ENCODE measurements at places on chromosomes 3 and 15. TPM values are rescaled to one million over a fixed set of nuclear protein-coding genes. Genes with fewer than 3 reads are reported as not detected.
A peak's percentile ranks its signal among the peaks of the same experiment; 100 is the strongest.

DNA sequence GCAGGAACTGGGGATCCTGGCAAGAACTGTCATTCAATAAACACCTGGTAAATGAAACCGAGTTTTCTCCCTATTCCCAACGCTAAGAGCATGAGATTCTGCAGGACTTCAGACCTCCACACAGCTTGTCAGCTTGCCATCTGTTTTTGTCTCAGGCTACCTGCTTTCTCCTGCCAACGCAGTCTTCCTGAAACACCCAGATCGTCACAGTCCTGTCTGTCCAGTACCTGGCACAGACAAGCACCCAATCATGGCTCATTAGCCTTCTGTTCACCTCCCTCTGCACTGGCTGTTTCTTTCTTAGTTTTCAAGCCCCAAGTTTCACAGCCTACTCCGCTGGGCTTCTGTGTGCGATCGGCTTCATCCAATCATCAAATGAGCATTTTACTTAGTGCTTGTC lies 5.0 kb downstream of the SLC12A8 start:
- no peak for DNase-seq
- peaks cover 11% of the 10 kb centered on the region for H3K27me3 ChIP-seq
- no peak overlapping the region for H3K4me3 ChIP-seq
- peaks cover 5% of the 10 kb centered on the region for H3K4me1 ChIP-seq
- H3K27ac ChIP-seq, result no peak overlapping the region

DNA sequence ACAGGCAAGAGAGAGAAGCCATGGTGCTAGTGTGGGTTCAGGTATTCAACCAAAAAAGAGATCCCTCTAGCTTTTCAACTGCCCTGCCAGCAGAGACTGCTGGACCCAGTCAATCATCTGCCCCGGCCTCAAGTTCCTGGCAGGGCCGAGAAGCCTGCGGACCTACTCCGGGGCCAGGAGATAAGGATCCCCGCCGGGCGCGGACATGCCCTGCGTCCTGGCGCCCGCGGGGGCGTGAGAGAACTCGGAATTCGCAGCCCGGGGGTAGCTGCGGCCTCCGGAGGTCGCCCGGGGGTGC lies 821 bp upstream of the MAGI1 start:
- no peaks in the 10 kb centered on the region for H3K27me3 ChIP-seq
- H3K36me3 ChIP-seq, result no peaks in the 10 kb centered on the region

The UTS2B gene
- total RNA-seq, result not detected

The SLC12A8 gene
- total RNA-seq, result not detected

DNA sequence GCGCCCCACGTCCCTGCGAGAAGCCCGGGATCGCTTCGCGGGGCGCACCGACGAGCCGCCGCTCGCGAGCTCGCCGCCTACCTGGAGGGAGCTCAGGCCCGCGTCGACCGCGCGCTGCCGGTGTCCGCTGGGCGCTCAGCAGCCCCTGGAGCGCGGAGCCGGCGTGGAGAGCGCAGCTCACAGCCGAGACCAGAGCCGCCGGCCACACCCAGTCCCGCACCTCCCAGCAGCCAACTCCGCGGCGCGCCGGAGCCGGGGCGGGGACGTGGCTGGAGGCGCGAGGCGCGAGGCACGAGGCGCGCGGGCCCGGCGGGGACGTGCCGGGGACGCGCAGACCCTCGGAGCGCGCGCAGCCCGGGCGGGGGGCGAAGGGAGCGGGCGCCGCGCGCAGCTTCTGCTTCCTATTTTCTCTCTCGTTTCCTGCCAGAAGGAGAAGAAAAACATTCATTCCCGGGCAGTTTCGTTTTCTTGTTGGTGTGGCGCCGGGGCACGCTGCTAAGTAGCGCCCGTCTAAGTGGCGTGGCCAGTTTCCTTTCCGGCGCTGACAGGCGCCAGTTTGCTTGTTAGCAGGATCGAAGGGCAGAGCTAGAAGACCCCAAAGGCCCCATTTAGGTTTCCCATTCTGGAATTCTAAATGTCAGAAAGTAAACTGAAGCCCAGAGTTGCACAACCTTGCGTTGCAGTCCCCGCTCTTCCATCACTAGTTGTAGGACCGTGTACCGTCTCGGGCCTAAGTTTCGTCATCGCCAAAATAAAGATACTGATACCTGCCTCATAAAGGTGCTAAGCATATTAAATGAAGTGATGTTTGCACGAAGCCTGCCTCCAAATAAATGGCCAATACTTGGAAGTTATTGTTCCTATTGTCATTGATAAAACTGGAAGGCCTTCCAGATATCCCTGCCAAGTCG lies at the start of gene GNB4:
GNB4 (minus strand) TSS at position 206 of the 911 bp plus-strand sequence. CDS start 25,270 bp downstream, outside the sequence.
- DNase-seq, result peak; percentile 43
- H3K27ac ChIP-seq, result peak within 1 kb of the TSS; percentile 61
- H3K36me3 ChIP-seq, result no peaks in the 10 kb centered on the region
- H3K4me1 ChIP-seq, result peaks cover 19% of the 10 kb centered on the region
- peak within 1 kb of the TSS; percentile 68 for H3K4me3 ChIP-seq
- H3K27me3 ChIP-seq, result no peaks in the 10 kb centered on the region

The PYGO1 gene
- total RNA-seq, result 35.1 TPM

DNA sequence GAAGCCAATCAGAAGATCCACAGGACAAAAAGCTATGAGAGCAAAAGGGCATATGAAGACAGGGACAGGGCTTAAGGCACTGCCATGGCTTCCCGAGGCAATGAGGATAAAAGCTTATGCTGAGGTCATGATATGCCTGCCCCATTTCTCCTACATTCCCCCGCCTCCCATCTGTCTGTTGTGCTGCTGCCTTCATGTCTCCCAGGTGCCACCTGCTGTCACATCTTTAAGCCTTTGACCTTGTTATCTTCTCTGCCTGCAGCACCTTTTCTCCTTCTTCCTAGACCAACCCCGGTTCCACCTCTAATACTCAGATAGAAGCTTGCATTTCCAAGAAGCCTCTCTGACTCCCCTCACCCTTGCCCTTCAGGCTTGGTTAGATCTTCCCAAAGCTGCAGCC lies 213.8 kb downstream of the ARRDC4 start:
- no peak for DNase-seq
- H3K4me3 ChIP-seq, result no peak overlapping the region
- H3K4me1 ChIP-seq, result no peaks in the 10 kb centered on the region
- no peaks in the 10 kb centered on the region for H3K36me3 ChIP-seq

DNA sequence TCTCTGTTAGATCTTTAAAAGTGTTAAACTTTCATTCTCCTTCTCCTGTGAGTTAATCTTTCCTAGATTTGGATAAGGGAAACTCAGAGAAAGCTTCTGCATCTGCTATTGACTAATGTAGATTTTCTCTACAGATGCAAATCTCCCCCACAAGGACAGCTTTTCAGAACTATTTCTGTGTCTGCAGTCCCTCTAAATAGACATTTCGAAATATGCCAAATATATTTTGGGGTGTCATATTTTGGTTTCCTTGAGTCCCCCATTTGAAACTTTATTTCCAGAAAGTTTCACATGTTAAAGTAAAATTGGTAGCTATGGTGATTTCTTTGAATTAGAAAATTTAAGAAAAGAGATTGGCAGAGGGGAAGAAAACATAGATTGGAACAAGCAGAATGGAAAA lies 852.3 kb upstream of the ALCAM start:
- no peak for DNase-seq
- no peak overlapping the region for H3K4me3 ChIP-seq
- no peaks in the 10 kb centered on the region for H3K4me1 ChIP-seq
- no peak overlapping the region for H3K27ac ChIP-seq

DNA sequence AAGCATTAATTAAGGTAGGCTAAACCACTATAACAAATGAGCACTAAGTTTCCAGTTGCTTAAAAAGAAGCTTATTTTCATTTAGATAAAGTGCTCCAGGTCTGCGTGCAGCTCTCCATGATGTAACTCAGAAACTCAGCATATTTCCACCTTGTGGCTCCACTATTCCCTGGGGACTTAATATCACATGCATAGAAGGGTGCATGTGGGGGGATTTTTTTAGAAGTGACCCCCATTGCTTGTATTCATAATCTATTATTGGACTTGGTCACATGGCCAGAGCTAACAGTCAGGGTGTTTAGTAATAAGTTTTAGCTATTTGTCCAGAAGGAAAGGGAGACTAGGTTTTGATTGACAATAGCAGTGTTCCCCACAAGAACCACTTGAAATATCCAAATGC lies 86.8 kb downstream of the TMCO5A start:
- no peak for DNase-seq
- no peaks in the 10 kb centered on the region for H3K27me3 ChIP-seq
- no peak overlapping the region for H3K27ac ChIP-seq
- H3K4me3 ChIP-seq, result no peak overlapping the region
- no peaks in the 10 kb centered on the region for H3K4me1 ChIP-seq

GRCh38 chr15:80880086-80880485 lies 100.9 kb downstream of the CEMIP start:
- no peak for DNase-seq
- no peaks in the 10 kb centered on the region for H3K4me1 ChIP-seq
- H3K36me3 ChIP-seq, result no peaks in the 10 kb centered on the region
- H3K27me3 ChIP-seq, result no peaks in the 10 kb centered on the region

The STRIT1 gene
- 1,273 TPM for total RNA-seq

DNA sequence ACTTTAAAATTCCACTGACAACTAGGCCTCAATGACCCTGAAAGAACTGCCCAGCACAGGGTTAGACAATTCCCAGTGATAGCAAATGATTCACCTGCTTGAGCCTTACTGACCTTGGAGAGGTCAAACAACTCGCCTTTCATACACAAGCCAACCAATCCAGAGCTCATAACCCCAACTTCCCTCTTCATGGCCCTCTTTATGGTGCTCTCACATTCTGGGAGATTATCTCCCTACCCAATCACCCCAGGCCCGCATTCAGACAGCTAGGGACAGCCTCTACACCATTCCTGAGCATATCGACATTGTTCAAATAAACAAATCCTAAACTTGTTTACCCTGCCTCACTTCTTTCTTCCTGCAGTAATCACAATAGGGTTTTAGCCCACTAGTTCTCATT lies 32.2 kb upstream of the COLQ start:
- no peak overlapping the region for H3K27ac ChIP-seq
- no peaks in the 10 kb centered on the region for H3K27me3 ChIP-seq
- DNase-seq, result peak; percentile 25
- peaks cover 3% of the 10 kb centered on the region for H3K4me1 ChIP-seq

The FBXL22 gene
- total RNA-seq, result 0.89 TPM

The ALPK3 gene
- total RNA-seq, result 319 TPM

The GOLGA8T gene
- total RNA-seq, result not detected

The SMCO1 gene
- 0.46 TPM for total RNA-seq

The GOLGA6B gene
- not detected for total RNA-seq

- no peak overlapping the region for H3K4me3 ChIP-seq
- H3K27ac ChIP-seq, result no peak overlapping the region
- H3K27me3 ChIP-seq, result no peaks in the 10 kb centered on the region
- no peaks in the 10 kb centered on the region for H3K36me3 ChIP-seq
- H3K4me1 ChIP-seq, result no peaks in the 10 kb centered on the region
- no peak for DNase-seq
Observed at GRCh38 chr3:151096716-151097115, 11.3 kb downstream of the MED12L start.

DNA sequence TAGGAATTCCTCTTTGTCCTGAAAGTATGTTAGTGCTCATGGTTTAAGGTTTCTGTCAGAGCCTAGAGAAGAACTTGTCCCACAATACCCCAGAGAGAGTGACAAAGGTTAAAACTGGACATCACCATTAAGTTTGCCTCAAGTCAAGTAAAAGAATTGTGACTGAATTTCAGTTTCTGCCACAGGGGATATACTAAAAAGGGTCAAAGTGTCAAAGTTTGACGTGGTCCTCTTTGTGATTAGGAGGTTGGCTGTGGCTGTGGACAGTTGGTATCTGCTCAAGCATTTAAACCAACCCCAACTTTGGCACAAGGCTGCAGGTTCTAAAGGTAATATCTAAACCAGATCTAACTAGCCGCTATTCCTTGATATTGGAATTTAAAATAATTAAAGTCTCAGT lies 26.1 kb downstream of the FMN1 start:
- H3K4me3 ChIP-seq, result no peak overlapping the region
- no peaks in the 10 kb centered on the region for H3K4me1 ChIP-seq
- H3K36me3 ChIP-seq, result no peaks in the 10 kb centered on the region
- no peak for DNase-seq
- no peak overlapping the region for H3K27ac ChIP-seq

DNA sequence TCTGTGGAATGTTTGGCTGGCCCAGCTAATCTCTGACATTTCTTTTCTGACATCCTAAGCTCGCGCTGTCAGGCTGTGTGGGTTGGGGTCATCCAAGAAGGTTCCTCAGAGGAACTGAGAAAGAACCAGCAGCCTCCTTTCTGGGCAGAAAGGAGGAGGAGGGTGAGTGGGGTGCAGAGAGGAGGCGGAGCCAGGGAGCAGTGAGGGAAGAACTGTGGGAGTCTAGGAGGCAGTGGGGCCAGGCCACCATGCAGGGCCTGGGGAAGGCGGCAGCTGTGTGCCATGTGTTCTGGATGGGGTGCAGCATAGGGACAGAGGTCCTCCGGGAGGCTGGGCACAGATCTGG lies 5.3 kb downstream of the SEMA7A start:
- peaks cover 6% of the 10 kb centered on the region for H3K4me1 ChIP-seq
- DNase-seq, result no peak
- no peak overlapping the region for H3K27ac ChIP-seq
- no peaks in the 10 kb centered on the region for H3K36me3 ChIP-seq
- no peak overlapping the region for H3K4me3 ChIP-seq

The CAPN3 gene
- 263 TPM for total RNA-seq

Measured in gastrocnemius medialis (tissue), 4 donors.